ENCODE measurements at places on chromosomes 4 and X.

DNA sequence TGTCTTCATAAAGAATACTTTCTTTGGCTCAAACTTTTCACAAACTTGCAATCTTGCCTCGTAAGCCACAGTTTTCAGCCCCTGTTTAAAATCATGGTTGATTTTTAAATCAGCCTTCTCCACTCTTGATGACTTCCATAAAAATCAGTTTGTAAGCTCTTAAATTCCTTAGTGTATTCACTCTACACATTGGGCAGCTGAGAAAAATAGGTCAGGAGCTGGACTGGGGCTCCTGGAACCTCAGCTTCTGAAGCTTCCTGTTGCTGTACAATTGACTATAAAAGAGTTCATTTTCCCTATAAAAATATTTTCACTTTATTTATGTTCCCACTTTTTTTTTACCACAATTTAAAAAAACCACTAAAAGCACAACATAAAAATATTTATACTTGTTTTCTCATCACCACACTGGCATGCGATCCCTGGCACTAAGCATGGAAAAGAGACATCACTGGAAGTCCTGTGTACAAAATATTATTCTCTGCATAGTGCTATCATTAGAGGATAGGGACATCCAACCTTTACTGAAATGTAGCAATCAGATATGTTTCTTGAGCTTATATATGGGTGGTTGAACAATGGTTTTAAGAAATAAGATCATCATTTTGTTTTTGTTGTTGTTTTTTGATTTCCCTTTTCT, 345.7 kb downstream of the FBXO8 start:
- DNase-seq, result no peak

DNA sequence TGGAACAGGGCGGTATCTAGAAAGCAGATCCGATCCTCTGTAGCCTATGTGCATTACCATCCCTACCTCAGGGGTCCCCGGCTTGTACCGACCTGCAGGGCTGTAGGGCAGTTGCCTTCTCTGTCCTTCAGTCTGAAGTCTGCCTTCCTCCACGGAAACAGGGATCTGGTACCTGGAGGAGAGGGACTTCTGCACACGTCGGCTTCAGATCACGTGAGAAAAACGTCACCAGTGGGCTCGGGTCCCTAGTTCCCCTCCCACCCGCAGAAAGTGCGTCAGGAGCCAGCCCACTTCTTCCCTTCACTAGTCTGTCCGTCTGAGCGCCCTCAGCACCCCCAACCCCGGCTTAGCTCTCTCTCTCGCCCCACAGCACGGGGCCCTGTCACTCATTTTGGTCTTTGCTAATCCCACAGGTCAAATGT, at the start of gene TCEAL5:
TSS of gene TCEAL5 (minus strand) at position 170 of the 422 bp plus-strand sequence. CDS start 2,187 bp downstream, outside the sequence.
- DNase-seq, result no peak

DNA sequence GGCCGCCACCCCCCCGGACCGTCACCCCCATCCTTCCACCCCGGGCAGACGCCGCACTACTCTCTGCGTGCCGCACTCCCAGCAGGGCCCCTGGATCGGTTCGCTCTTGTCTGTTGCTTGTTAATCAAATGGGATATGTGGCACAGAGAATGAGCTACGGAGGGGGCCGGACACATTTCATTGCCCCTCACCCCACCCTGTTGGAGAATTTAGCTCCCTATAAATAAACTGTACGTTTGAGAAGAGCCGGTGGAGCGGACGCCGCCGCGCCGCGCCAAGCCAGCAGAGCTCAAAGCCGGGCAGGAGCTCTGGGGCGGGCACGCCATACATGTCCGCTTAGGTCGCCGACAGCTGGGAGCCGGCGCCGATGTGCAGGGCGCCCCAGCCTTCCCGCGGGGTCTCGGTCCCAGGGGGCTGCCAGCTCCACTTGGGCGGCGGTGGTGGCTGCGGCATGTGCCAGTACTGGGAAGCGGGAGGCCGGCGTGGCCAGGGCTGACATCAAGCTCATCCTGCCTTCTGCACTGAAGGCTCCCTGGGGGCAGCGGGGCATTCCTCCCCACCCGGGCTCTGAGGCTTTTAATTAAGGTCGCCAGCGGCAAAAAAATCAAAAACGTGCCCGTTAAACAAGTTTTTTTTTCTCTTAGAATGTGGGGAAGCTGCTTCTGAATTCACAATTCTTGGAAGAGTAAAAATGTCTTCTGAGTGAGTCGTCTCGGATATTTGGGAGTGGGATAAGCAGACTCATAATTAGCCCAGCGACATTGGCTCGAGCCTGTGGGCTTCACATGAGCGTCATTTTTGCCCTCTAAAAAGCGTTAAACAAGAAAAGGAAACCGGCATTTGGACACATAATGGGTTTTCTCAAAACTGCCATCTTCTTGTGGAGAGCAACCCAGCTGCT, 1.1 kb upstream of the PCDH19 start:
- peak; percentile 3 for DNase-seq

DNA sequence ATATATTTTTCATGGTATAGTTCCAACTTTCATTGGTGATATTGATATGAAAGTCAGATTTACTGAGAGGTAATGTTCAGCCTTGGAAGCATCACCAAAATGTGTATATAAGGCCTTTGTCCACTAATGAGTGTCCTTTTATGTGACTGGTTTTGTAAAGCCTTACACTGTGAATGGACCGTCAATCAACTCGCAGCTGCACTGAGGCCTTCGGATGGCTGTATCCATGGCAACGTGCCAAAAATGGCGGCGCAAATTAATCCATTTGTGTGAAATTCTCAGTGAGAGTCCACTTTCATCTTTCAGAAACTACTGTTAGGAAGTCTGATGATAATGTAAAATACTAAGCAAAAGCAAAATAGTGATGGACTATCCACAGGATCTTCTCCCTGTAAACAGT, 131.7 kb downstream of the SPCS3 start:
- DNase-seq, result no peak

DNA sequence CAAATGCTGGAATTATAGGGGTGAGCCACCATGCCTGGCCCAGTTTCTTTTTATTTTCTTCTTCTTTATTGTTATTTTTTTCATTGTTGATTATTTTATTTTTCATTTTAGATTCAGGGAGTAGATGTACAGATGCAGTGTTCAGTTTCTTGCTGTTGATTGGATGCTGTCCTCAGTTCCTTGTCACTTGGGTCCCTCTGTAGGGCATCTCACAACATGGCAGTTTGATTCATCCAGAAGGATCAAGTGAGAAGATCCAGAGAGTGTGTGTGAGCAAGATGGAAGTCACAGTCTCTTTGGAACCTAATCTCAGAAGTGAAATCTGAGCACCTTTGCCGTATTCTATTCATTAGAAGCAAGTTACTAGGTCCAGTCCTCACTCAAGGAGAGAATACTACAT, 20.9 kb downstream of the HMGB3 start:
- DNase-seq, result no peak

DNA sequence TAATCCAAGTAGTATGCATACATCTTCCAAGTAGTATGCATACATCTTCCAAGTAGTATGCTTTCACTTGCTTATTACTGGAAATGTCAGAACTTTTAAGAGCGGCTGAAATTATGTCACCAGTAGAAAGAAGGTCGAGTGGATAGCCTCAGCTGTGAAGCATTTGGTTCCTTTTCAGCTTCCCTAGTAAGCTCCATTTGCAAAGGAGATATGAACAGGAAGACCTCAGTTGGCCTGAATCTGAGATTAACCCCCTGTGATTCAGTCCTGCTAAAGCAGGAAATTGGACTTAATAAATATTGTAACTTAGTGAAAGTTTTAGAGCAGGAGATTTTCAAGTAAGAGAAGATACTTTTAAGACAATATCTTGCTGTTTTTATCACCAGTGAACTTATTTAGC, 48.1 kb downstream of the PCDH7 start:
- no peak for DNase-seq

GRCh38 chr4:45693746-45694145, 430.1 kb downstream of the GABRG1 start:
- DNase-seq, result no peak

DNA sequence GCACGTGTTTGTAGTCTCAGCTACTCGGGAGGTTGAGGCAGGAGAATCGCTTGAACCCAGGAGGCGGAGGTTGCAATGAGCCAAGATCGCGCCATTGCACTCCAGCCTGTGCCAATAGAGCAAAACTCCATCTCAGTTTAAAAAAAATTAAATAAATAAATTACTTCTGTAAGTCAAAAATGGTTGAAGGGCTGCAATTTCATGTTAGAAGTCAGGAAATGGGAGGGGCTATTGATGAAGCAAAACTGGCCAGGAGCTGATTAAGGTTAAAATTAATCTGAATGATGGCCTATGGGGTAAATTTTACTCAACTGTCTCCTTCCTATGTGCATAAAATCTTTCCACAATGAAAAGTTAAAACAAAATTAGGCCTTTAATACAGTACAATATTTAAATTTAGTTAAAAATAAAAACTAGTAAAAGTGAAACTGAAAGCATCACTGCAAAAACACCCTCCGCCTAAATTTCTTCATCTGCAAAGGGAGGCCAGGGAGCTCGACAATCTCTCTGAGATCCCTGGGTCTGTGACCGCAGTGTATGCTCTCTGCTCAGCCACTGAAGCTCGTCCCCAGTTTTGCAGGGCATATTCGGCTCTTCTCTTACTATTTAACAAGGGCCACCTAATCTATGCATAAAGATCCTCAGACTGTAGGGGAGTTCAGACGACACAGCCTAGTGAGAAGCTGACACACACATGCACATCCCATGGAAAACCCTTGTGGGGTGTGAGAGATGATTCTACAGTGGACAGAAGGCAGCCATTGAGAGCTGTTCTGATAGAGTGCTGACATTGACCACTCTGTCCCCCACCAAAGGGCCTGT, 57.2 kb downstream of the IRF2 start:
- DNase-seq, result peak; percentile 33

- no peak for DNase-seq
Observed at GRCh38 chrX:14573161-14573560, 43.8 kb downstream of the GLRA2 start.

DNA sequence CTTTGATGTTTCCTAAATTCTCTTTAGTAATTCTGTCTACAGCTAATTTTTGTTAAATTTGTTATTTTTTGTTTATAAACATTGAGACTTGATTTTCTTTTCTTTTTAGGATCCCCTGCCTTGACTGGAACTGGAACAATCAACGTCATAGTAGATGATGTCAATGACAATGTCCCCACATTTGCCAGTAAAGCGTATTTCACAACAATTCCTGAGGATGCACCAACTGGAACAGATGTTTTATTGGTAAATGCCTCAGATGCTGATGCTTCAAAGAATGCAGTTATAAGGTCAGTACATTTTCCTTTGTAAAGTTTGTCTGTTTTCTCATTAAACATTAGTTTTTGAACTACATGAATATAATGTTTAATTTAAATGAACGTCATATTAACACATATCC, 119.4 kb downstream of the FAT4 start:
- DNase-seq, result no peak

DNA sequence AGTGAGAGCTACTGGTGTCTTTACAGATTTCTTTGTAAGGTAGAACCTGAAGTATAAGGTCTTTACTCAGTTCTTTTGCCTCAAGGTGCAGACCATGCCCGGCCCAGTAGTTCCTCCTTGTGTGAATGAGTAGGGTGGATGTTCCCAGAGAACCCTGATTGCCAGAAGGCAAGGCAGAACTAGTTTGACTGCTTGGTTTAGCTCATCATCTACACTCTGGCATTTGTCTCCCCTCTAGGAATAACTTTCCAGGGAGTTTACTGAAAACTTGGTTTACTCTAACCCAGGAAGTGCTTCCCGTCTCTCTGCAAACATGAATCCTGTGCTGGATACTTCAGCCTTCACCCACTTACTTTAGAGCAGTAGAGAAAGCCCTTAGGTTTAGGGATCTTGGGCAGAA, 29.1 kb downstream of the MCUB start:
- no peak for DNase-seq

DNA sequence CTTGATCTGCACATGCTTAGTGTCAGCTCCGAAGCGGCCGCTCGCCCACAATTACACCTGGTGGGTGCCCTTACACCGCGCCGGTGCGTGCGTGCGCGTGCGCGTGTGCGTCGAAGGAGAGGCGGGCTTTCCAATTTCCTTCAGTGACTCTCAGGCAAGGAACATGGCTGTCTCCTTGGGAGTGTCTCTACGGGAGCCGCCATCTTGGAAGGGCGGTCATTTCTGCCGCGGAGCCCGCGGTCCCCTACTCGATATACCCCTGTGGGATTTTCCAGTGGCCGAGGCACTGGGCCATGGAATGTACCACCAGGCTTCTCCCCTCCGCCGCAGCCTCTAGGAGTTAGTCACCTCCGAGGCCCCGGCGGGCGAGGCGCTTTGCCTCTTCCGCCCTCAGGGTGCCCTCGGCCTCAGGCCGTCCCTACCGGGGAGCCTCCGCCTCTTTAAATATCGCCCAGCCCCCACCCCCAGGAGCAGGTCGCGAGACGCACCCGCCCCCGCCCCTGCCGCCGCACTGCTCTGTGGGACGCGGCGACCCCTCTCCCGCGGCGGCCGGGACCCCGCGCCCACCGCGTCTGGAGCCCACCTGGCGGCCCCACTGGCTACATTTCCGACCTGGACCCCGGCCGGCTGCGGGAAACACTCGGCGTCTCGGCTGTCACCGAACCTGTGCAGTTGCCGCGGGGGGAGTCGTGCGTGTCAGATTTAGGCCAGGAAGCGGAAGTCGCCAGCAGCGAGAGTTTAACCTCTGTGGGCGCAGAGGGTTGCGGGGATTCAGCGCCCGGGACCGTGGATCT, at the start of gene ZNF41:
TSS of gene ZNF41 (minus strand) at position 711 of the 794 bp plus-strand sequence. CDS start 15,741 bp downstream, outside the sequence.
- peak; percentile 81 for DNase-seq

DNA sequence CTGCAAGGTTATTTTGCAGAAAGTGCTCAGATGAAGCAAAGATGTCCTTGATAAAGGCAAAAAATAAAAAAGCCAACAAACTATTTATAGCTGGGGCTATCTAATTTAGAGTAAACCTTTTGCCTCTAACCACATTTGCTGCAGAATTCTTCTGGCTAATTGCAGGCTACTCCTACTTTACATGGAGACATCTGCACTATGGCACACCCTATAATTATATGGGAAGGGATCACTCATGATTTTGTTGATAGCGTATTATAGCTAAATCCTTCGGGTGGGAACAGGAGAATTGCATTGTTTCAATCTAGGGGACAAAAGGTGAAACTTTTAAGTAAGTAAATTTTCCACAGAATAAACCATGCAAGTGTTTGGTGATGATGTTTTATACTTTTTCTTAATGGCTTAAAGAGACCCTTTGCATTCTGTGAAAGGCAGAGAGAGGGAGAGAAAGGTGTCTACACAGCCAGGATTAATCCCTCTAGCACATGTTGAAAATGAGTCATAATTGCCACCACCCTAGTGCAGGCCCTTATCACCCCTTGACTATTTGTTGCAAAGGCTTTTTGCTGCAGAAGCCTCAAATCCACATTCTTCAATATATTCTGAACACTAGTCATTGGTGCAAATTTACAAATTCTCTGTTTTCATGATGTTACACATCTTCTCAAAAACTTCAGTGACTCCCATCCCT, 221.3 kb upstream of the BMP3 start:
- DNase-seq, result no peak

GRCh38 chrX:43655151-43656004, 721 bp upstream of the MAOA start:
- peak; percentile 17 for DNase-seq

Measured in activated CD4-positive, alpha-beta T cell treated with anti-CD3 and anti-CD28 coated beads, Interleukin-2, amount 50 U/mL, for 48 hours (primary cell).